Naive thymus-derived CD4-positive, alpha-beta T cell (primary cell): ENCODE measurements at places on chromosomes 2 and 18.

- no peak for DNase-seq
These were observed 106.1 kb downstream of the ETAA1 start for GRCh38 chr2:67503066-67503795.

DNA sequence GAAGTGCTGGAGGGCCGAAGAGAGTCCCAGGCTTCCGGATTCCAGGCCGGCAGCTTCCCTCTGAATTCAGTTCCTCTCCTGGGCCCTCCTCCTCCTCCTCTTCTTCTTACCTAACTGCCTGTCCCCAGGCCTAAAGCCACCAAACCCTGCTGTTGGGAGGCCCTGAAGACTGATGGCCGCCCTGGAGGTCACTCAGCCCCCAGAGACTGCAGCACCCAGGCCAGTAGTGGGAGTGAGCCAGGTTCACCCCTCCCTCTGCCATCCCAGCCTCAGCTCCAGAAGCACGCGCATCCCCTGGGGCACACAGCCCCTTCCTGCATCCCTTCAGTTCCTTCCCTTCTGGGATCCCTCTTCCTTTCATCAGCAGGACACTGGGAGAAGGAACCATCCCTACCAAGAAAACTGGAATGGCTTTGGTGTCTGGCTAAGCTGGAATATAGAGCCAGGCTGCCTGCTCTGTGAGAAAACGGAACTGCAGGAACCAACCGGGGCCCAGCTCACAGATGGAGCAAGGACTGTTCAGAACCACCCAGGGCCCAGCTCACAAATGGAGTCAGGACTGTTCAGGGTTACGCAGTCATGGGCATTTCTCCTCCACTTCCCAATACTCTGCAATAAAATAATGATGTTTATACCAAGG, 127.4 kb downstream of the NDUFA10 start:
- no peak for DNase-seq

GRCh38 chr2:43927442-43927841, 68.3 kb downstream of the LRPPRC start:
- DNase-seq, result no peak

GRCh38 chr2:126862730-126863129, 36.0 kb upstream of the TEX51 start:
- no peak for DNase-seq

- DNase-seq, result no peak
These were observed 94.2 kb upstream of the SLC39A10 start for GRCh38 chr2:195562570-195563566.

DNA sequence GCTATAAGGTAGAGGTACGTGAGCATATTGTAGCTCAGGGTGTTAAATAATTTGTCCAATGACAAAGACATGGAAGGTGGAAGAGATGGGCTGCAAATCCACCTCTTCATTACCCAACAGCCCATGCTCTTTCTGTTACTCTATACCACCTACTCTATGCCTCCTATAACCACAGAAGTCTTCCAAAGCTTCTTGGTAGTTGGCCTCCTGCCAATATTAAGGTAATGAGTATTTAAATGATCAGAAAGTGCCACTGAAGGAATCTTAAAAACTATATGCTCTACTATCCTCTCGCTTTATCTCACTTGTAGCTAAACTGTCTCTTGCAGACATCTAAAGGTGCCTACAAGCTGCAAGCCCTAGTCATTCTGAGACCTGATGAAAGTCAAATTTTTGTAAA, 41.1 kb downstream of the SULT1C2 start:
- no peak for DNase-seq

DNA sequence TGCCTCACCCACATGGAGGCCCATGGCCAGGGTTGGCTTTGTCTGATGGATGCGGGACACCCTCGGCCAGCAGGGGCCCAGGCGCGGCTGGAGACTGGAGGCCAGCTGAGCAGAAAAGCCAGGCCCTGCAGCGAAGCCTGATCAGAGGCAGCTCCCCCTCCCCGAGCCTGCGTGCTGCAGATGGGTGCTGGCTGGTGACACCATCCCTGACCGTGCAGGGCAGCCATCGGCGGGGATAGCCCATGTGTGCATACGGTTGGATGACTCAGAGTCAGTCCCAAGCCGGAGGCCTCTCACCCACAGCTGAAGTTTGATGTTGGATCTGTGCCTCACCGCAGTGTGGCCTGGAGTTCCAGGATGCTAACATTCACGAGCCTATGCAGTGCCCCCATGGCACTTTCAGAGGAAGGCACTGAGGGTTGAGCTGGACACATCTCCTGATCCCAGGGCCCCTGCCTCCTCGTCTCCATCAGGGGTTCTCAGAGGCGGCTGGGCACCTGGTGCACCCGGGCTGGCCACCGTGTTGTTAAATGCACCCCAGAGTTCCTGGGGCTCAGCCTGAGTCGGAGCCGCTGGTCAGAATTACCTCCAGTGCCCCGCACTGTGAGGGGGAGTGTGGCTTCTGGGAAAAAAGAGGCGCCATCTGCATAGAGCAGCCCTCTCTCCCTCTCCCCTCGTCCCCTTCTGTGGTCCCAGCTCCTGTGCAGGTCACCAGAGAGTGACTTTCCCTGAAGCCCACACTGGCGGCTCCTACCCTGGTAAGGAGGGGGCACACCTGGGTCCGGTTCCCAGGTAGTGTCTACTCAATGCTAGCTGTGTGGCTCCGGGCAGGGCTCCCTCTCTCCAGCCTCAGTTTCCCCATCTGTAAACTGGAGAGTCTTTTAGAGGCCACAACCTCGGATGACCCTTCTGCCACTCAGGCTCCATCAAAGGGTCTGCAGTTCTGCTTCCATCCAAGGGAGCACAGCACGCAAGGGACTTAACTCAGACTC, 19.4 kb upstream of the KIF1A start:
- DNase-seq, result no peak

DNA sequence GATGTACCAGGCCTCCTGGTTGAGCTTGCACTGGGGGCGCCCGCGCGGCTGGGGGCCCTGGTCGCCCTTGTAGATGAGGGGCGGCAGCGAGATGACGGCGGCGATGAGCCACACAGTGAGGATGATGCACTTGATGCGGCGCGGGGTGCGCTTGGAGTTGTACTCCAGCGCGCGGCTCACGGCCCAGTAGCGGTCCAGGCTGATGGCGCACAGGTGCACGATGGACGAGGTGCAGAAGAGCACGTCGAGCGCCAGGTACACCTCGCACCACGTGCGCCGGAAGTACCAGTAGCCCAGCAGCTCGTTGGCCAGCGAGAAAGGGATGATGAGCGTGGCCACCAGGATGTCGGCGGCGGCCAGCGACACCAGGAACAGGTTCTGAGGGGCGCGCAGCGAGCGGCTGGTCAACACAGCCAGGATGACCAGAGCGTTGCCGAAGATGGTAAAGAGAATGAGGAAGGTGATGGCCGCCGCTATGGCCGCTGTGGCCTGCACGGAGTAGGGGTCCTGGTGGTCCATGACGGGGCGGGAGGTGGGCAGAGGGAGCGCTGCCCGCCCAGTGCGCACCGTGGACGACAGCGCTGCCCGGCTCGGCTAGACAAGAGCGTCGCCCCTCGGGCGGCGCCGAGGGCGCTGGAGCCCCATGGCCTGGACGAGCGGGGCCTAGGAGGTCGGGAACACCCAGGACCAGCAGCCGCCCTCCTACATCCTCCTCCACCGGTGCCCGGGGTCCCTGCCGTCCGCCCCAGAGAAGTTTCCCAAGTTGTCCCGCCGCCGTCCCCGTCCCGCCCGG, 544 bp downstream of the ADRA2B start:
- no peak for DNase-seq

DNA sequence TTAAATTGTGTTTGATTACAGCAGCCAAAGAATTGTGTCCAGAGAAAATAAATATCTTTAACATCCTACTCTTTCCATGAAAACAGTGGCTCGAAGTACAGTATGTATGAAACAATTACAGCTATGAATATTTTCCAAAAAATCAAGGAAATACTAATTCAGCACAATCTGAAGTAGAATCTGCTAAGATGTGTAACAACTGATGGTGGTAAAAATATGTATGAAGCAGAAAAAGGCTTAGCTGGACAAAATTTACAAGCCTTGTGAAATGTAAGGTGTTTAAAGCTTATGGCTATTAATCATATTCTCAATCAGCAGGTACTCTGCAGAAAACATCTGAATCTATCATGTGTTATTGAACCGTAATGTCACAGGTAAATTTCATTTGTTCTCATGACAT, 16.6 kb downstream of the DYM start:
- no peak for DNase-seq

DNA sequence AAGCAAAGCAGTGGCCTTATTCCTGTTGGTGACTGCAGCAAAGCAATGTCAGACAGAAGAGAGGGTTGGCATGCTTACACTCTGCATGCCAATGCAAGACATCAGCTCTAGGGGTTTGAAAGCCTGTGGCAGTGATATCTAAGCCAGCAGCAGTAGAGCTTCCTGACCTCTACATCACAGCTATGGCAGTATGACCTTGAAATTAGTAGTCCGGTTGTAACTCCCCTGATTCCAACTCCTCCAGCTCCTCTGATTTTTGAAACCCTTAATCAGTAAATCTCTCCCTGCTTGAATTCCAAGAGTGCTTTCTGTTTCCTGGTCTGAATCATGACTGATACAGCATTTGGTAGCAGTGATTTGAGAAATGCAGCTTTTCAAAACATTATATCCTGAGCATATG, 60.0 kb upstream of the LRP1B start:
- DNase-seq, result no peak

- DNase-seq, result no peak
These were observed 123.8 kb upstream of the ZEB2 start for GRCh38 chr2:144643537-144644336.

DNA sequence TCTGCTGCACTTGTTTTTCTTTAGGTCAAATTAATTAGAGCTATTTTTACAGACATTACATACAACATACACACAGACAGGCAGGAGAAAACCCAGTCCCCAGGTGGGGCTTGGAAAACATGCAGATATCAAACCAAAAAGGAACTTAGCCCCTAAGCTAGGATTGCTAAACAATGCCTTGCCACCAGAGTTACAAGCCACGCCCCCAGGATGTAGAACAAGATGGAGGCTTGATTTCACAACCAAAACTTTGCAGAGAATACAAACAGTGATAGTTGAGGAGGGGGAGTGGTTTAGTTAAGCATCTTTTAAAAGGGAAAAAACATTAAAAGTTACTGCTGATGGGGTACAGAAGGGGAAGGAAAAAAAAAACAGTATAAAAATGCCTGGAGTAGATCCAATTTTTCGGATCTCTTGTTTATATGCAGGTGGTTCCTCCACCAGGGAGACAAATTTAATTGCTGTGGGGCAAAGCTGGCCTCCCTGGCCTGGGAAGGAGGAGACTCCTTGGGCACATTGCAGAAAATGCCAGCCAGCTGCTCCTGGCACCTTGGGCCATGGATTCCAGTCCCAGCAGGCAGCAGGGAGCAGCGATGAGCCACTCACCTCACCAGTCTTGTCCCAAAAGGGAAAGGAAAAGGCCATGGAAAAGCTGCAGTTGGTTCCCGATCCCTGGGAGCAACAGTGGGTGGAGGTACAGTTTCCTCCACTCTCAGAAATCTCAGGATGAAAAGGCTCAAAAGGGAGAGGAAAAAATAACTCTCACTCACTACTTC, 348.4 kb upstream of the REG3G start:
- DNase-seq, result no peak

- DNase-seq, result no peak
These were observed 147.7 kb upstream of the DPP10 start for GRCh38 chr2:114294741-114295140.

DNA sequence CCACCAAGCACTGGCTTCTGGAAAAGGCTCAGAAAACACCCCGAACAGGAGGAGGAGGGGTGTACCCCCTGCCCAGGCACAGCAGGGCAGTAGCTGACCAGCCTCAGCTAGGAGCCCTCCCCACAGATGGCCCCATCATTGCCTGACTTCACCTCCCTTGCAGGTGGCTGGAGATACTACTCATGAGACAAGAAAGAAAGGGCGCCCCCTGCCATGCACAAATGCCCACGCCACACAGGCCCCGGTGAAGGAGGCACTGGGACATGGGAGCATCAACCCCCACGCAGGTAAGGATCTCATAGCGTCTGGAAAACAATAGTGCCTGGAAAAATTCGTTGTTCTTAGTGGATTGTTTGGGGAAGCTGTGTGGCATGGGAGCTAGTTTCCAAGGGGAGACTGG, 240.6 kb downstream of the TFCP2L1 start:
- no peak for DNase-seq

GRCh38 chr2:64853306-64853705, 135.9 kb upstream of the SLC1A4 start:
- DNase-seq, result no peak

DNA sequence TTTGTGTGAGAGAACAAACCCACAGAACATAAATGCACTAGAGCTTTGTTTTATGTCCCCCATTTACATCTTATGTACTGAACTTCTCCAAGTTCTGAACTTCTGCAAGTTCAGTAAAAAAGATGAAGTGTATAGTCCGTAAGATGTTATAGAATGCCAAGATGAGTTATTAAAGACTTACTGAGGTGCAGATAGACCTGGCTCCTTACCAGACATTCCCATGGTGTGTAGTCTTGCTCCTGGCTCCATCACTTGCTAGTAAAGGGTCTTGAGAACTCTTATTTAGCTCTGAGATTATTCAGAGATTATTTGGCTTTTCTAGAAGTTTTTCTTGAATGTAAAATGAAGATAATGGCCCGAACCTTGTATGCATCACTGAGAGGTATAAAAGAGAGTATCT, 16.8 kb downstream of the GULP1 start:
- no peak for DNase-seq

- no peak for DNase-seq
These were observed 3.3 kb downstream of the OLA1 start for GRCh38 chr2:174245065-174245464.

GRCh38 chr2:62407838-62408237, 98.2 kb downstream of the TMEM17 start:
- no peak for DNase-seq

DNA sequence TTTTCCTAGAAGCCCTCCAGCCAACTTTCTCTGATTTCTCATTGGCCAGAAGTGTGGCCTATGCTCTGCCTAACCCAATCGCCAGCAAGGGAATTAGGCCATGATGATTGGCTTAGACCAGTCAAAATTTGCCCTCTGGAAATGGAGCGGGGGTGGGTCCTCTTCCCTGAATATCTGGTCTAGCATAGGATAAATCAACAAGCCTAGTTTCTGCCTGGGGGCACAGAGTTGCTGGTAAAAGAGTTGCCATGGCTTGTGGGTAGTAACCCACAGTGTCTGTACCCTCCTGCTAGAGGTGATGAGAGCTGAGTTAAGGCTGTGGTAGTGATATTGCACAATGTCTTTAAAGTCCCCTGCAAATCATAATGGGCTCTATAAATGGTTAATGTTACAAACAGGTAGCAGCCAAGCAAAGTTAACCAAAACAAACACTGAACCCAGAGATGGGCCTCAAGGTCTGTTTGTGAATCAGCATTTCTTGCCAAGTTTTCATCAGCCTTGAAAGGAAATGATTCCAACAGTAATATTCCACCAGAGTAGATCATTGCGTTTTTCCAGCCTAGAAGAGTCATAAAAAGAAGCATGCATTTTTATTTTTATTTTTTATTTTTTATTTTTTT, 19.3 kb downstream of the GALM start:
- DNase-seq, result no peak
